ENCODE measurements at places on chromosomes 13 and 19. TPM values are rescaled to one million over a fixed set of nuclear protein-coding genes. Genes with fewer than 3 reads are reported as not detected.

The WASF3 gene
- 14.7 TPM for total RNA-seq

- no peak for DNase-seq
Measured at GRCh38 chr19:11181488-11181887, 15.9 kb downstream of the KANK2 start.

GRCh38 chr13:91785431-91786119 lies 387.2 kb downstream of the GPC5 start:
- no peak for DNase-seq

The TEKTIP1 gene
- not detected for total RNA-seq

- no peak for DNase-seq
Measured at GRCh38 chr13:70388935-70389334, 280.7 kb upstream of the KLHL1 start.

All from sigmoid colon (tissue), 7 donors.